ENCODE measurements at places on chromosomes 4 and X. TPM values are rescaled to one million over a fixed set of nuclear protein-coding genes. Genes with fewer than 3 reads are reported as not detected.
A peak's percentile ranks its signal among the peaks of the same experiment; 100 is the strongest.

Gene TREX2
- 0.18 TPM for total RNA-seq

DNA sequence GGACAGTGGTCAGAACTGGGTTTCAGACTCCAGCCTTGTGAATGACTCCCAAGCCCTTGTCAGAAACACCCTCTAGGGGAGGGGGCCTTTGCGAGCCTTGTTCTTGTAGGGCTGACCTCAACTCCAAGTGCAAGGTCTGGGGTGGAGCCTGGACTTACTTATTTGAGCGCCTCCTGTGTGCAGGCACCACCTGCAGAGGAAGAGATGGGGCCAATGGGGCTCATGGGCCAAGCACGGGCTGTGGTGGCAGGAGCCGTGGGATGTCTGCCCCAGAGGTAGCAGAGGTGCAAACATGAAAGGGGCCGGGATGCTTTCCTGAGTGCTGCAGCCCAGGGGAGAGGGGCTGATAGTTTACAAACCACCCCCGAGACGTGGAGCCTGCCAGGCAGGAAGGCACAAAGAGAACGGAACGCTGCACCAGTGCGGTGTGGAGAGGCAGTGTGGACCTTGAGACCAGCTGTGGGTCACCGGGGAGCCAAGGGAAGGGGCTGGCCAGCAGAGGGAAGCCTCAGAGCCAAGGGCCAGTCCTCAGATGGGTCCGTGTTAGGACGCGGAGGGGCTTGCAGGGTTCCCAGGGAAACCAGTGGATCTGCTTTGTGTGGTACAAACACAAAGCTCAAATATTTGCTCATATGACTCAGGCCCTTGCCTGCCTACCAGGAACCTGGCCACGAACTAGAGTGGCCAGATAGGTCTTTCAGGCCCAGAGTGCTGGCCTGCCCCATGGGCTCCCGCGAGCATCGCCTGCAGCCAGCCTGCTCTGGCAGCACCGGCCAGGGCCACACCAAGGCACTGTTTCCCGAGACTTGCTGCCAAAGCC lies 8.7 kb upstream of the TADA2B start:
- peak overlapping the region; percentile 34 for H3K4me3 ChIP-seq
- peak overlapping the region; percentile 66 for H3K27ac ChIP-seq
- peaks cover 45% of the 10 kb centered on the region for H3K4me1 ChIP-seq
- H3K36me3 ChIP-seq, result peaks cover 12% of the 10 kb centered on the region

- no peak overlapping the region for H3K4me3 ChIP-seq
- H3K36me3 ChIP-seq, result no peaks in the 10 kb centered on the region
- no peak overlapping the region for H3K27ac ChIP-seq
- peaks cover 36% of the 10 kb centered on the region for H3K4me1 ChIP-seq
- H3K27me3 ChIP-seq, result no peaks in the 10 kb centered on the region
Observed at GRCh38 chrX:151402719-151403390, 5.8 kb downstream of the VMA21 start.

DNA sequence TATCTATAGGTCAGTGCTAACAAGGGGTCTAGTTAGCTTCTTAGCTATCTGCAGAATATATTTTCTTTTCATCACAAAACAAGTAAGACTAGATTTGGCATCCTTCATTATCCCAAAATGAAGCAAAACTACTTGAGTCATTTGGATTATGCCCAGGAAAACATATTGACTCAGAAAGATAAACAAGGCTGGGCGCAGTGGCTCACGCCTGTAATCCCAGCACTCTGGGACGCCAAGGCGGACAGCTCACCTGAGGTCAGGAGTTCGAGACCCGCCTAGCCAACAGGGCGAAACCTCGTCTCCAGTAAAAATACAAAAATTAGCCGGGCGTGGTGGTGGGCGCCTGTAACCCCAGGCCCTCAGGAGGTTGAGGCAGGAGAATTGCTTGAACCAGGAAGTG lies 18.0 kb upstream of the MND1 start:
- H3K27me3 ChIP-seq, result no peaks in the 10 kb centered on the region
- no peaks in the 10 kb centered on the region for H3K36me3 ChIP-seq

GRCh38 chr4:9703391-9703790 lies 78.0 kb upstream of the DRD5 start:
- no peaks in the 10 kb centered on the region for H3K4me1 ChIP-seq
- DNase-seq, result peak; percentile 35
- no peak overlapping the region for H3K4me3 ChIP-seq
- no peak overlapping the region for H3K27ac ChIP-seq
- H3K27me3 ChIP-seq, result no peaks in the 10 kb centered on the region

Data from HepG2 (cell line).